ENCODE measurements at places on chromosomes 16 and 17.

- H3K27me3 ChIP-seq, result no peaks in the 10 kb centered on the region
- H3K36me3 ChIP-seq, result peaks cover 3% of the 10 kb centered on the region
- peak overlapping the region; percentile 97 for H3K4me3 ChIP-seq
Measured at GRCh38 chr17:67245694-67246402, 852 bp upstream of the HELZ start.

GRCh38 chr17:8421571-8421970 is 14.1 kb upstream of the NDEL1 start:
- DNase-seq, result no peak
- no peaks in the 10 kb centered on the region for H3K4me1 ChIP-seq
- H3K27ac ChIP-seq, result no peak overlapping the region
- no peak overlapping the region for H3K4me3 ChIP-seq

DNA sequence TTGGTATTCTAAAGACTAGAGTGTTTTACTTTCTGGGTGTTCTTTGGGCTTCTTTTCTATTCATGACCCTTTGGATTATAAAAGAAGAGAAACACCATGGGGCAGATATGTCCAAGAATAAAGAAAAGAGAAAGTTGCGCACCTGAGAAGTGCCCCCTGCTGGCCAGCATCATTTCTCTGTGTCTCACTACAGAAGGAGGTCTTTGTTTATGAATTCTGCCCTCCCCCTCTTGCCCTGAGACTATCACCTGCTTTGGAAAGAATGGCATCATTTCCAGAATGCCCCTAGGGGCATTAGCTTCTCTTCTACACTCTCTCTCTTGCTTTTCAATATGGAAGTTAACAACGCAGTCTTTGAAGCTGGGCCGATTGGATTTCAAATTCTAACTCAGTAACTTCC is 45.0 kb downstream of the CDH13 start:
- H3K27ac ChIP-seq, result no peak overlapping the region
- DNase-seq, result peak; percentile 5
- H3K27me3 ChIP-seq, result no peaks in the 10 kb centered on the region
- H3K36me3 ChIP-seq, result no peaks in the 10 kb centered on the region
- no peak overlapping the region for H3K4me3 ChIP-seq

DNA sequence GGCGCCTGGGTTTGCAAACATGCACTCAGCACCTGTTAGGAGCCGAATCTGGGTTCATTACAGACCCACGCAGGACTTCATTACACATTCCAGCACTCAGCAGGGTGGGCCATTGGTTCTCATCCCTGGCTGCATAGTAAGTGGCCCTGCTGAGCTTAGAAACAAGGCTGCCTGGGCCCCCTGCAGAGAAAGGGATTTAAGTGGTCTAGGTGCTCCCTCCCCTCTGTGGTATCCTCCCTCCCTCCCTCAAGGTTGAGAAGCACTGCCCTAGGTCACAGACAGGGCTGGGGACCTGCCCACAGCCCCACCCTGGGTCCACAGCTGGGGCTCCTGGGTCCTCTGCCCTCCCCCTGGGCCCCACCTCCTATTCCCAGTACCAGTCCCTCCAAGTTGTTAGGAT is 28.3 kb downstream of the WNT3 start:
- no peak overlapping the region for H3K27ac ChIP-seq
- H3K36me3 ChIP-seq, result no peaks in the 10 kb centered on the region
- no peaks in the 10 kb centered on the region for H3K4me1 ChIP-seq

- H3K4me3 ChIP-seq, result peak overlapping the region; percentile 88
- H3K27me3 ChIP-seq, result no peaks in the 10 kb centered on the region
- H3K4me1 ChIP-seq, result peaks cover 29% of the 10 kb centered on the region
Measured at GRCh38 chr16:23836078-23836403, 258 bp downstream of the PRKCB start.

DNA sequence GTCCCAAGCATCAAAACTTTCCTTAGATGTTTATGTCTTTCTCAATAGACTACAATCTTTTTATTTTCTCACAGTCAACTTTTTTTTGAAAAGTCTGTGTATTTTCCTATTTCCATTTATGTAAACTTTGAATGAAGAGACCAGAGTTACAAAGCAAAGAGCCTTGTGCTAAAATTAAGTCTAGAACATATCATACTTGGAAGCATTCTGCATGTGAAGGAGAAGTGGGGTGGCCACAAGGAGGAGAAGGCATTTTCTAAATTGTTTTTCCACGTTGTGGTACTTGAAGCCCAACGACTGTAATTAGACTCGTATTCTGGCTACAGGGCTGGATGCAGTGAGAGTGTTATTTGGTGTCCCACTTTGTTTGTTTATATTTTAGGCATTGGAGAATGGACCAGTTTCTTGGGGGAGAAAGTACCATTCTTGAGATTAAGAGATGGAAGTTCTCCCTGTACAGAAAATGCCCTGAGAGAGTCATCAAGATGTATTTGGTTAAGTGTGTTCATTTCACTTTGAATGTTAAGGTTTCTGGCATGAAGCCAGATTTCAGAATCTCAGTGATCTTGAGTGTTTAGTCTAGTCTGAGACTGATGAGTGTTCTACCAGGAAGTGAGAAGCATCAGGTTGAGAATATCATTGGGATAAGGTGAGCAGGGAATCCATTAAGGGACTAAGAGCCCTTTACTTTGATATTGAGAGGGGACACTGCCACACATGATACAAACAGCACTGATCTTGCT is 71.6 kb downstream of the MAP2K6 start:
- no peaks in the 10 kb centered on the region for H3K36me3 ChIP-seq
- no peak for DNase-seq
- no peaks in the 10 kb centered on the region for H3K4me1 ChIP-seq

DNA sequence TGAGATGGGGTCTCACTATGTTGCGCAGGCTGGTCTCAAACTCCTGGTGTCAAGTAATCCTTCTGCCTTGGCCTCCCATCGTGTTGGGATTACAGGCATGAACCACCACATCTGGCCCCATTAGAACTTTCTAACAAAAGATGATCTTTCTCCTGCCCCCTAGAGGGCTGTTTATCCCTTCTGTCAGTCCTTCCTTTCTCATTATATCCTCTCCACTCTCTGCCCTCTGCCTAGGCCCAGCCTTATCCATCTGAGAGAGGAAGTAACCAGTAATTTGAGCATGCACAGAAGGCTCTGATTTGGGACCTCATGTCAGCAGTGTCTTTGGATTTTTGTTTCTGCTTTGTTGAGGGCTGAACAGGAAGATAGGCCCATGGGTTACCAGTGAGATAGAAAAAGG is 4.4 kb upstream of the DHX40 start:
- H3K36me3 ChIP-seq, result no peaks in the 10 kb centered on the region
- no peak overlapping the region for H3K4me3 ChIP-seq
- no peak for DNase-seq
- H3K27ac ChIP-seq, result no peak overlapping the region
- H3K27me3 ChIP-seq, result no peaks in the 10 kb centered on the region

DNA sequence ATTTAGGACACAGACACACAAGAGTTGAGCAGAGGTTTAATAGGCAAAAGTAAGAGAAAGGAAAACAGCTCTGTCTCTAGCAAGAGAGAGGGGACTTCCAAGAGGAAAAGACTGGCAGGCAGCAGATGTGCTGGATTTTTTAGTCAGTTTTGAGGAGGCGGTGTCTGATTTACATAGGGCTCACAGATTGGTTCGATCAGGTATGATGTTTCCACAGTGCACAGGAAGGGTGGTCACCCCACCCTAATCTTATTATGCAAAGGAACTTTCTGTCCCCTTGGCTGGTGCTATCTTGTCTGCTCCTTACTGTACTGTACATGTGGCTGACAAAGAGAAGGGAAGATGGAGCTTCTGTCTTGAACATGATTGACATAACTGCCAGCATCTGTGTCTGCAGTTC is 25.3 kb downstream of the BFAR start:
- no peak overlapping the region for H3K27ac ChIP-seq
- no peak overlapping the region for H3K4me3 ChIP-seq
- H3K4me1 ChIP-seq, result no peaks in the 10 kb centered on the region
- H3K27me3 ChIP-seq, result no peaks in the 10 kb centered on the region

DNA sequence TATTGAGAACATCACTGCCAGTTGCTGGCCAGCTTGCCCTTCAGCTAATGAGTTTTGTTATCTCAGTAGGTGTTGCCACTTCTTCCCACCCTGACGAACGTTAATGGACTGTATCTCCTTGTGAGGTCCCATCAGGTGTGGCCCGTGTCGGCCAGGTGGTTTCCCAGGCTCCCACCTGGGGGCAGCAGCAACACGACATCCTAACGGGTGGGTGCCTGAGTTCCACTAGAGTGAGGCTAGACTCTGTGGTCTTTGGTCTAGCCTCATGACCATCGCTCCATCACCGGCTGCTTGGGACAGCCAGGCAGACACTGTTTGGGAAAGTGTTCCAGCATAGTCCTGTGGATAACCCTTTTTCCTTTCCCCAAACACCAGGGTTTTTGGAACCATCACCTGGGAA is 45.6 kb upstream of the LCMT1 start:
- no peak overlapping the region for H3K4me3 ChIP-seq
- DNase-seq, result no peak
- no peaks in the 10 kb centered on the region for H3K36me3 ChIP-seq
- no peaks in the 10 kb centered on the region for H3K27me3 ChIP-seq

- no peaks in the 10 kb centered on the region for H3K36me3 ChIP-seq
- peak; percentile 47 for DNase-seq
- no peaks in the 10 kb centered on the region for H3K27me3 ChIP-seq
- peak overlapping the region; percentile 16 for H3K4me3 ChIP-seq
Measured at GRCh38 chr16:50683689-50684374, 2.7 kb upstream of the SNX20 start.

- no peak overlapping the region for H3K4me3 ChIP-seq
- H3K27me3 ChIP-seq, result no peaks in the 10 kb centered on the region
- no peak overlapping the region for H3K27ac ChIP-seq
- no peak for DNase-seq
Measured at GRCh38 chr17:70829876-70830275, 660.5 kb downstream of the KCNJ2 start.

- no peaks in the 10 kb centered on the region for H3K36me3 ChIP-seq
- no peaks in the 10 kb centered on the region for H3K4me1 ChIP-seq
- no peak overlapping the region for H3K4me3 ChIP-seq
- H3K27me3 ChIP-seq, result peaks cover 3% of the 10 kb centered on the region
- H3K27ac ChIP-seq, result no peak overlapping the region
Measured at GRCh38 chr16:58346831-58347371, 45.4 kb upstream of the GINS3 start.

DNA sequence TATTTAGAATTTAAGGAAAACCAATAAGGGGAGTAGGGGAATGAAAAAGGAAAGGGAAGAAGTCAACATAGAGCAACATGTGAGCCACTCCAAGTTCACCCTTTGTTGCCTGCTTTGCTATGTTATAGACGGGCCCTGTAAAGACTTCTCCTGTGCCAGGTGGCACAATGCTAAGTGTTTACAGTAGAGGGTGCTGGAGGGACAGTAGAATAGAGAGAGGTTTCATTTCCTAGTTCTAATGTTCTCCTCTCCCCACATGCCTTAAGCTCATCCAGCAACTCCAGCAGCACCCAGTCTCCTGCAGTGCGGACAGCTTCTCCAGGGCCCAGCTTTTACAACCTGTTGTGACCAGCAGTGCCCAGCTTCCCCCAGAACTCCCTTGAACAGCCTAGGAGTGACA is 468.0 kb downstream of the HS3ST3B1 start:
- H3K27ac ChIP-seq, result no peak overlapping the region
- no peak for DNase-seq
- no peaks in the 10 kb centered on the region for H3K27me3 ChIP-seq
- H3K4me1 ChIP-seq, result no peaks in the 10 kb centered on the region
- no peaks in the 10 kb centered on the region for H3K36me3 ChIP-seq

- no peaks in the 10 kb centered on the region for H3K4me1 ChIP-seq
- no peaks in the 10 kb centered on the region for H3K27me3 ChIP-seq
- no peak overlapping the region for H3K27ac ChIP-seq
- H3K36me3 ChIP-seq, result no peaks in the 10 kb centered on the region
Measured at GRCh38 chr17:16915752-16916556, 56.0 kb downstream of the TNFRSF13B start.

- H3K27ac ChIP-seq, result no peak overlapping the region
- no peaks in the 10 kb centered on the region for H3K27me3 ChIP-seq
- no peak overlapping the region for H3K4me3 ChIP-seq
- H3K36me3 ChIP-seq, result no peaks in the 10 kb centered on the region
- H3K4me1 ChIP-seq, result peaks cover 12% of the 10 kb centered on the region
Measured at GRCh38 chr16:27267037-27267677, 1.4 kb downstream of the NSMCE1 start.

GRCh38 chr16:79412783-79413225 is 187.7 kb downstream of the MAF start:
- H3K27ac ChIP-seq, result no peak overlapping the region
- H3K4me3 ChIP-seq, result no peak overlapping the region
- no peaks in the 10 kb centered on the region for H3K27me3 ChIP-seq
- no peaks in the 10 kb centered on the region for H3K36me3 ChIP-seq
- peaks cover 19% of the 10 kb centered on the region for H3K4me1 ChIP-seq
- DNase-seq, result no peak

DNA sequence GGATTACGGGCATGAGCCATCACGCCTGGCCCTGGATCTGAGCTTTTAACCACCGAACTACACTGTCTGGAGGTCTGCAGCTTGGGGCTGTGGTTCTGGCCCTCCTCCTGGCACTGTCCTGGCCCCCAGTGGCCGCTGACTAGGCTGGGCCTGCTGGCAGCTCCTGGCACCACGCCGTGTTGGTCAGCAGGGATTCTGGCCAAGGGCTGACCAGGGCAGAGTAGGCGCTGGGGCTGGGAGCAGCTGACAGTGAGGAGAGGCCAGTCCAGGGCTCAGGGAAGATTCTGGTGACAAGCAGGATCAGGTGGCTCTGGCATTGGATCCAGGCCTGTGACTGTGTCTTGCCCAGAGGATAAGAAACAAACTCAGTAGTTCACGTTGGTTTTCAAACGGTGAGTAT is 14.6 kb downstream of the EEF2K start:
- H3K36me3 ChIP-seq, result no peaks in the 10 kb centered on the region
- no peak overlapping the region for H3K27ac ChIP-seq
- DNase-seq, result no peak

- H3K27ac ChIP-seq, result no peak overlapping the region
- peaks cover 34% of the 10 kb centered on the region for H3K36me3 ChIP-seq
- H3K4me1 ChIP-seq, result peaks cover 8% of the 10 kb centered on the region
- no peak overlapping the region for H3K4me3 ChIP-seq
Measured at GRCh38 chr17:76775021-76775600, 37.2 kb downstream of the MFSD11 start.
